Mesendoderm (in vitro differentiated cells): ENCODE measurements at places on chromosomes 3 and 15.

DNA sequence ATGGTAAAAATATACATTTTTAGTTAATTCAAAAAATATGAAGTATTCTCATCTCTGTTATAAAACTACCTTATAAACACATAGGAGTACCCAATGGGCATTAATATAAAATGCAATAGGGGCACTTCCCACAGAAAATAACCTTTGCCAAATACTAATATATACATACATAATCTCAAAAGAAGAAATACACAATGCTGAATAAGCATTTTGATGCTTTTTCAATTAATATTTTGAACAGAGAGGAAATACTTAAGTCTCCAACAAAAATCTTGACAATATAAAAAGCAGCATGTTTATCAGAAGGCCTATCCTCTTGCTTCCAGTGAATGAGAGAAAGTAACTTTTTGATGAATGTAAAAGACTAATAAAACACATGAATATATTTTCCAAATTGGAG, 110.7 kb downstream of the ROBO1 start:
- DNase-seq = no peak

- peak; percentile 64 for DNase-seq
These were observed 47.4 kb downstream of the ZNF717 start for GRCh38 chr3:75737831-75738493.

GRCh38 chr3:87228316-87228715, 1.2 kb downstream of the CHMP2B start:
- DNase-seq = no peak

DNA sequence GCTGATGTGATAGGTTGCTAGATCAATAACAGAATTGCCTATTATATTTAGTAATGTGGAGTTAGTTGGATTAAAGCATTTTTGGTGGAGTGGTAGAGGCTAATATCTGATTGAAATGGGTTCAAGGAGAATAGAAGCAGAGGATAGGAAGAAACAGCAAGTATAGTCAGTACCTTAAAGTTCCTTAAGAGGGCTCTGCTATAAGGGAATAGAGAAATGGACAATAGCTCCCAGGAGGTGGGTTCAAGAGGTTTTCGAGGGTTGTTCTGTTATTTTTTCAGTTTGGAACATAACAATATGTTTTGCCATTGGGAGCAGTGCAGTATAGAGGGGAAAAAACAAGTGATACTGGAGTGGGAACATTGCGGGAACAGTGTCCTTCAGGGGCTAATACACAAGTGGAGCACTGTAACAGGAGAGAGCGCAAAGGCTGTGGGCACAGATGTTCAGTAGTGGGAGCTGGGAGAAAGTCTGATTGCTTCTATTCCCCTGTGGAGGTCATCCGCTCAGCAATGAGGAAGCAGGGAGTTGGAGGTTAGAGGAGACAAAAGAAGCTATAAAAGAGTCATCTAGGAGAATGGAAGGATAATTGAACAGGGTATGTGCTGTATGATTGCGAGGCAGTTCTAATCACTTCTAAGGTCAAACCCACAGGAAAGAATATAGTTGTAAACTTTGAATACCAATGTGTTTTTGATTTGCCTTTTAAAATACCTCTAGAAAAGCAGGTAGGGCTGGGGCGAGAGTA, 3.3 kb downstream of the MRPS11 start:
- no peak for DNase-seq

DNA sequence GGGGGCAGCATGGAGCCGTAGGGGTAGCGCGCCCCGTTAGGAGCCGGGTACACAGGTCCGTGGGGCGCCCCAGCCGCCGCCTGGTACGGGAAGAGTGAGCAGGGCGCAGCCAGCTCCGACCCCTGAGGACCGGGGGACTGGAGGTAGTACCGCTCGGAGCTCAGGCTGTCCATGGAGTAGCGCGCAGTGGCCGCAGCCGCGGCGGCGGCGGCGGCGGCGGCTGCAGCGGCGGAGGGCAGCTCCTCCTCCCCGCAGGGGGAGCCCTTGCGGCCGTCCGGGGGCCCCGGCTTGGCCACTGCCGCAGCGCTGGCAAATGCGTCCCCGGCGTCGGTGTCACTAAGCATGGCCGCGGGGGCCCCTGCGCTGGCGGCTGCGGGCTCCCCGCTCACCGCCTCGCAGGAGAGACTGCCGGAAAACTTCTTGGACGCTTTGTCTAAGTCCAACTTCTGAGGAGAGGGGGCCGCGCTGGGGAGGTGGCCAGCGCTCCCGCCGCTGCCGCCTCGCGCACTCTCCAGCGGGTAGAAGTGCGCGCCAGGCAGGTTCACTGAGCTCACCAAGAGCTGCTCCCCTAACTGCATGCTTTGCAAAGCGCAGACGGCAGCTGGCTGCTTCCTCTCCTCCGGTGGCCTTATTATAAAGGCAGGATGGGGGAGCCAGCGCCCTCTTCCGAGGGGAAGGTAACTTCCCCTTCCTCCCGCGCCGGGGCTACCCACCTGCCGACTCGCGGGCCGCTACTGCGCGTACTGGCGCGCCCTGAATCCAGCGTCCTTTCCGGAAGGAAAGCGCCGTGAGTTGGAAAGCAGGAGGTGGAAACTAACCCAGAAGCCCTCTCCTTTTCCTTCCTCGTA, at the start of gene EOMES:
Gene EOMES, minus strand, starts transcription at position 607 of the 848 bp plus-strand sequence. Its CDS starts 29 bp downstream, at position 578.
- DNase-seq = peak; percentile 95

GRCh38 chr15:51318382-51319150, 19.8 kb downstream of the CYP19A1 start:
- no peak for DNase-seq

DNA sequence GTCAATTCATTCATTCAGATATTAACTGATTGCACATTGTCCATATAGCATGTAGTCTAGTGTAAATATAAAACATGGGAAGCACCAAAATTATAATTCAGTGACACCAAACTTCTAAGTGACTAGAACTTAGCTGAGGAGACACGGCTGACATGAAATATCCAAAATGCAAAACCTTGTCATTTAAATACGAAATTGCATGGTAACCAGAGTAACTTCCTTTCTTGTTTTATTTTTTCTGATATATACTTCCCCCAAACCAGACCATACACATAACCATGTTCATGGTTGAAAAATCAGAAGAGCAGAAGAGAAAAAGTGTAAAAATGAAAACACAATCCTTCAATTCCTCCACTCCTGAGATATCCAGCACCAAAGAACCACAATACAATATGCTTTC, 38.0 kb downstream of the CBLB start:
- DNase-seq = no peak
